Mesenteric fat pad (tissue), 1 donor: ENCODE measurements at places on chromosomes 11 and 22. TPM values are rescaled to one million over a fixed set of nuclear protein-coding genes. Genes with fewer than 3 reads are reported as not detected.

The MS4A6A gene
- total RNA-seq: 196 TPM

The LRRC74B gene
- not detected for total RNA-seq

DNA sequence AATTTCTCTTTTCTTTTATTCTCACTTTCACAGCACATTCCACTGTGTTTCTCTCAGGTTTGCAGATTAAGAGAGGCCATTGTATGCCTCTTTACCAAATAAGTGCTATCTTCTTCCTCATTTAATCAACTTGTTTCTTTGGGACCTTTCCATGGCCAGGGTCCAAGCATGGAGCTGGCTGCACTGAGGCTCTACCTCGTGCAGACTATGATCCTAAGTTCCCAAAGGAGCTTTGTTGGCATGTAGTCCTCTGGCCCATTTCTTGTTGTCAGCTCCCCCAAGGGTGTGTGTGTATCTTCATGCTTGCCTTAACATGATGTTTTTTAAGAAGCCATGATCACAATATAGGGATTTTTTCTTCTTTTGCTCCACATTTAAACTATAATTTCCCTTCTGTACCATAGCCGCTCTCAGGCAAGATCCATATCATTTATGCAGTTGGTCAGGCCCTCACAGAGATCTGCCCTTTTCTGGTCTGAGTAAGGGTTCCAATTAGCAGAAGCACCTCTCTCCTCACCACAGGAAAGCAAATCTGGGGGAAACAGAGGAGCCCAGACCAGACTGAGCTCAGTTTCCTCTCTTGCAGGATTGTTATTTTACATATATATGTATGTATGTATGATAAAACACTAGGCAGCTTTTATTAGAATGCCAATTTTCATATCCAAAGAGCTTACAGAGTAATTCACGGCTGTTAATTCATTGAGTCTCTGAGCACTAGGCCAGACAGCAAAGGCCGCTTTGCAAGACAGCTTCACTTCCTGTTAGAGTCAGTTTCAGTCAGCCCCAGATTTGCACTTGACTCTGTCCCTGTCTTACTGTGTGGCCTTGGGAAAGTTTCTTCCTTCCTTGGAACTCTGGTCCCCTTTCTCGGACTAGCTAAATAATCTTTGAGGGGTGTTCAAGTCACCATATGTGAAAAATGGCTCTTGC, 34.3 kb downstream of the CYB5R2 start:
- no peak for DNase-seq

DNA sequence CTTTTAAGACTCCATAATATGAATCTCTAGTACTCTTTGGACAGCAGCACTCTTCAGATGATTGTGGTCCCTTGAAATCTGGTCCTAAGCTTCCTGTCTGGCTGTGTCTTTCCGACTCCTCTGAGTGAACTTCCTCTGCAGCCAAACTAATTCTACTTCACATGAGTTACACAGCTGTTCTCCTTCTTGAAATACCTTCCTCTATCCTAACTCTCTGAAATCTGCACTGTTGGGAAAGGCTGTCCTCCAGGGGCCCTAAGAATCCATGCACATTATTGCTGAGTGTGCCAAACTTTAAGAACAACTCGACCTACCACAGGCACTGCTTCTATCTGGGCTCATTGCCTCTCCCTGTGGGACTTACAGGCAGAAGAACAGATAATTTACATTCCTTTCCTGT, 217.3 kb upstream of the ARHGAP42 start:
- no peak for DNase-seq

The OR6T1 gene
- total RNA-seq: not detected

DNA sequence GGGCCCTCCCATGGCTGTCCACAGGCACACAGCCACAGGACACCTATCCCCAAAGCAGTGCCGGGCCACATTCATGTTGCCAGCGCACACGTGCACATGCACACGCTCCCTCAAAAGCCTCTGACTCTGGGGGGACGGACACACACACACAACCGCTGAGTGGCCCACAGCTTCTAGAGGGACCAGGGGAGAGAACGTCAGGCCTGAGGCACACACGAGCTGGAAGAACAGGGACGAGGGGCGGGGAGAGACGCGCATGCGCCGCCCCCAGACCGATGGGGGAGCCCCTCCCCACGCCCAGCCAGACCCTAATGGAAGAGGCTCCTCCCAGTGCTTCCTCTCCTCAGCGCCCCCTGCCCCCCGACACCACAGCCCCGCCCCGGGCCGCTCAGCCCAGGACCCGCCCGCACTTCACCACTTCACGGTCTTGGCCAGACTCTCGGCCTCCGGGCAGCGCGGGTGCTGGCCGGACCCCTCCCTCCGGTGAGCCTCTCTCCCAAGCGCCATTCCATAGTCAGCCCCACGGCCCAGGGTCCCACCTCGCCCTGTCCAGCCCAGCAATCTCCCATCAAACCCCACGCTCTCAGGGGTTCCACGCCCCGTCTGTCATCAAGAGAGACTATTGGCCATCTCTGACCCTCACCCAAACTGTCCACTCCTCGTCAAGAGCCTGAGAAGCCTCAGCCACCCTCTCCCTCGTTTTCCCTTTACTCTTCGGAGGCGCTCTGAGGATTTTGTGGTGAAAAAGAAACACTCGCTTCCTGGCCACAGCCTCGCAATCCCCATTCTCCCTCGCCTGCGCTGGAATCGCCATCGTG, 11.7 kb downstream of the NRXN2 start:
- DNase-seq: no peak

- DNase-seq: no peak
Observed at GRCh38 chr11:102153082-102153481, 42.8 kb downstream of the YAP1 start.

DNA sequence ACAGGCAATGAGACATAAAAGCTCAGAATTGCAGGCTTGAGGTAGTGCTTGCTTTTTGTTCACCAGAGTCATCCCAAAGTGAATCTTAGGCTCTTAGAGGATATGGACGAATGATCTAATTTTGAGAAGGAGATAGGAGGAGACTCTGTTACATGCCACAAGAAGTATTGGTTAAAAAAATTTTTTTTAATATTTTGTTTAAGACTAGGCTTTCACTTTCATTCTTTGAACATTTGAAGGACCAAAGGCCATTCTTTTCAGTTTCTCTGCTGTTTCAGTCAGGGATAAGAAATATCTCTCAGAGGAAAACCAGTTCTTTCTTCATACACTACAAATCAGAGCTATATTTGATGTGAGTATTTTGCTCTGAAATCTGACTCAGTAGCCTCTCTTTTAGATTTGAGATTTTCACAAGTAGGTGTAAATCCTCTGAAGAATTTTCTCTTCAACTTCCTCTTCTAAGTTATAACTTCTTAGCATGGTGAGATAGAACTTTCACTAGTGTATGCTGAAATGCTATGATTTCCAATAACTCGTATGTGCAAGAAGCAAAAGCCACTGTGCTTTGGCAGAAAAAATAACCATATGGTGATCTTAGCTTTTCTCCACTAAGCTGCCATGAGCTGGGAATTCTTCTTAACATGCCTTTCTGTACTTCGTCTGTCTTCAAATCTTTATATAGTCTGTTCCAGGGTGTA, 24.1 kb upstream of the FAM181B start:
- no peak for DNase-seq

The DGAT2 gene
- total RNA-seq: 337 TPM

DNA sequence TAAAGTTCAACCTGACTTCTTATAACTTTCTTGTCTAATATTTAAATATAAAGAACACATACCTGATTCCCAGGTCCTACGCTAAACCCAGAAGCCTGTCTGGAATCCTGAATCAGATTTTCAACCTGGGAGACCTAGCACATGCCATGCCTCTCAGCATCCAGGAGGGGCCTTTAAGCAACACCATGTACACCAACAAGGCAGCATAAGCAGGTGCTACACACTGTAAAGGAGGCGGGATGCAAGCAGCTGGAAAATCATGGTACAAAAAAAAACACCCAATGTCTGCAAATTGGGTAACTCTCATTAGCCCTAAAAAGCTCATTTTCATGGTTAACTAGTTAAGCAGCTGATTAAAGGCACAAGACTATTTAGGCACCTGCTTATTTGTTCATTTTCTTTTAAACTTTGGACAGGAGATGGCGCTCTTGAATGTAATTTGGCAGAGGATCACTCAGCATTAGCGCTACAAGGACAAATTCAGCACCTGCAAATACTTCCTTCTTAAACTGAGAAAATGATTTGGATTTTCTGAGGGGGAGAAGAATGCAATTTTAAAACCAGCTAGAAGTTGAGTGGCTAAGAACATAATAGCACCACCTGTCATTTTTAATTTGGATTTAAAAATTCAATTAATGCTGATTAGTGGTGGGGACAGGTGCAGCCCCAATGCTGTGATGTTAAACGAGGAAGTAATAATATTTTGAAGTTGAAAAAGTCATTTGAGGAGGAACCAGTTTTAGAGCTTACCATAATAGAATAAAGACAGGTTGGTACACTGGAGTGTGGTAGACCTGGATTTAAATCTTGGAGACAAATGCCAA, 104.0 kb downstream of the FAR1 start:
- DNase-seq: no peak

The MS4A8 gene
- 0.48 TPM for total RNA-seq

DNA sequence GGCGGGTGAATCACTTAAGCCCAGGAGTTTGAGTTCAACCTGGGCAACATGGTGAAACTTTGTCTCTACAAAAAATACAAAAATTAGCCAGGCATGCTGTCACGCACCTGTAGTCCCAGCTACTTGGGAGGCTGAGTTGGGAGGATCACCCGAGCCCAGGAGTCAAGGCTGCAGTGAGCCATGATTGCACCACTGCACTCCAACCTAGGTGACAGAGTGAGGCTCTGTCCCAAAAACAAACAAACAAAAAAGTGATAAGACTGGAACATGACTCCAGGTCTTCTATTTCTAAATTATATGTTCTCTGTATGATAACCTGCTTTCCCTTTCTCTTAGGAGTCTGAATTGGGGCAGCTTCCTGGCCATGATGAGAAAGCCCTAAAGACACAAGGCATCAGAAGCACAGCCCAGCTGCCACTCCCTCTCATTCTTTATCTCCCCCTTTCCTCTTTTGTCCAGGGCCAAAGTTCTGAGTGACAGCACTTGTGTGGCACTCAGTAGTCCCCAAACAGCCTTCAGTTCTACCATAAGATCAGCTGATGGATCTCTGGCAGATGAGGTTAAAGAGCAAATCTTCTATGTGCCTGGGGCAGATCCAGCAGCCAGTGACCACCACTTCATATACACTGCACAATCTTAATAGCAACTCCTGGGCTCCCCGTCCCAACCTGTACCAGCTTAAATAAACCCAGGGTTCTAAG, 136.0 kb downstream of the C11orf58 start:
- no peak for DNase-seq

The ANO9 gene
- 1.2 TPM for total RNA-seq

DNA sequence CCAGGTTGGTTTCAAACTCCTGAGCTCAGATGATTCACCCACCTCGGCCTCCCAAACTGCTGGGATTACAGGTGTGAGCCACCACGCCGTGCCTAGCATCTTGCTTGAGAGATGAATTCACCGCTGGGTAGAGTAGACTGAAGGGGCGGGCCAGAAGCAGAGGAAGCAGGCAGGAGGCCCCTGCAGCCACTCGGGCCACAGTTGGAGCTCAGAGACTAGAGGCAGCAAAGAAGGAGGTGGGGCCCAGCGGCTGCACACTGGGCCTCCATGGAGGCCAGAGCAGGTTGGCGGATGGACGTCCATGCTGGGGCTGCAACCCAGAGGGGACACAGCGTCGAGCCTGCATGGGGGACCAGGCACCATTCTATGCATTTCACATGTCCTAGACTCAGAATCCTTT, 88.4 kb upstream of the FGF3 start:
- no peak for DNase-seq

GRCh38 chr11:120633616-120634393, 122.3 kb downstream of the GRIK4 start:
- DNase-seq: no peak

DNA sequence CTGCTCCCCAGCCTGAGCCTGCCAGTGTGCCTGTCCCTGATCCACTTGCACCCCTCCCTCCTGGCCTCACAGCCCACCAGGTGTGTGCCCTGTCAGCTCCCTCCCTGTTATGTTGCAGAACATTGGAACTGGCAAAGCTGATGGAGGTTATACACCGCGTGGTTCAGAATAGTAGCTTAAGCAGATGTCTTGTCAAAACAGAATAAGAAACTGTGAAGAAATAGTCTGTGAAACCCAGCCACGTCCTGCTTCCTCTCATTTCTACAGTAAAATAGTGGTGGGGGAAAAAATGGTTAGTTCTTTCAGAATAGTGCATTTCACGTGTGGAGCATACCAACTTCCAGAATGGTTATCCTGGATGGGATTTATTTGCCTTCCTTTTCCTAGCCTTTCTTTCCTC, 161.2 kb upstream of the NAV2 start:
- DNase-seq: no peak

- no peak for DNase-seq
Observed at GRCh38 chr11:65927904-65928397, 8.7 kb downstream of the DRAP1 start.

The OR4A5 gene
- not detected for total RNA-seq

The KIF18A gene
- total RNA-seq: 0.32 TPM

DNA sequence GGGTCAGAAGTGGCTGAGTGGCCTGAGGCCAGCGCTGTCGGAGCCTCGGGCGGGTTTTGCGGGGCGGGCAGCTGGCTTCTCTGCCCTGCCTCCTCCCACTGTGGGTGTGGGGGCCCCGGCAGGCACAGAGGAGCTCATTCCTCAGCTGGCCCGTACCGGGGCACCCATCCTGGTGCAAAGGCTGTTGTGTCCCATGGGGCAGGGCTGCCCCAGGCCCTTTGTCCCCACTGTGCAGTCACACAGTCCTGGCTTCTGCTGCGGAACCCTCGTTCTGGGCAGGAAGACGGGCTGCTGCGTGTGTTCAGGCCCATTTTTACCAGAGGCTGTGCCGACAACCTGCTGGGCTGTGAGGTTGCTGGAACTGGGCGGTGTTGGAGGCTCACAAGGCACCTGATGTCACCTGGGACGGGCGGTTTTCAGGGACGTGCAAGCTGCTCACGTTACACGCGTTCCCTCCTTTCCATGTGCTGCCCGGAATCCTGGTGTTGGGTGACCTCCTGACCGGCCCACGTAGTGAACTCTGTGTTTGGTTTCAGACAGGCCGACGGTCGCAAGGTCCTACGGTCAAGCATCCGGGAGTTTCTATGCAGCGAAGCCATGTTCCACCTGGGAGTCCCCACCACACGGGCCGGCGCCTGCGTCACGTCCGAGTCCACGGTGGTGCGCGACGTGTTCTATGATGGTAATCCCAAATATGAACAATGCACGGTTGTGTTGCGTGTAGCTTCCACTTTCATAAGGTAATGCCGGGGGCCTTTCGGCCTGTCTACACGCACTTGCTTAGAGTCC, 5.2 kb downstream of the SELENOO start:
- no peak for DNase-seq
